Suppressor macrophage treated with lipopolysaccharide for 4 hours (primary cell): ENCODE measurements at places on chromosomes 7 and 10.
A peak's percentile ranks its signal among the peaks of the same experiment; 100 is the strongest.

DNA sequence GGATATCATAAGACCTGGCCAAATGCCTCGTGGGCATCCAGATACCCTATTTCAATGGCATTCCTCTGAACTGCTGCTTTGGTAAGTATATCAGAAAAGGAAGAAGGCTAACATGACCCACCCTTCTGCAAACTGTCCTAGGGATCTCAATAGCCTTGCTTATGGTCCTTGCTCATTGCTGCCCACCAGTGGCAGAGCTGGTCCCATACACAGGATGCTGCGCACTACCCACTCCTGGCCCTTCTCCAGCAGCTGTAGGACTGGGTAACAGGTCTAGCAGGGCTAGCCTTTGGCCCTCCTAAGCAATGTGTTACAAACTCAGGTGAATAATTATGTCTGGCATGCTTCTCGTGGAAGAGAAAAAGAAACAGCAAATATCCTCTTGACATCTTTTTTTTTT lies 72.5 kb downstream of the C10orf90 start:
- DNase-seq, result peak; percentile 30

DNA sequence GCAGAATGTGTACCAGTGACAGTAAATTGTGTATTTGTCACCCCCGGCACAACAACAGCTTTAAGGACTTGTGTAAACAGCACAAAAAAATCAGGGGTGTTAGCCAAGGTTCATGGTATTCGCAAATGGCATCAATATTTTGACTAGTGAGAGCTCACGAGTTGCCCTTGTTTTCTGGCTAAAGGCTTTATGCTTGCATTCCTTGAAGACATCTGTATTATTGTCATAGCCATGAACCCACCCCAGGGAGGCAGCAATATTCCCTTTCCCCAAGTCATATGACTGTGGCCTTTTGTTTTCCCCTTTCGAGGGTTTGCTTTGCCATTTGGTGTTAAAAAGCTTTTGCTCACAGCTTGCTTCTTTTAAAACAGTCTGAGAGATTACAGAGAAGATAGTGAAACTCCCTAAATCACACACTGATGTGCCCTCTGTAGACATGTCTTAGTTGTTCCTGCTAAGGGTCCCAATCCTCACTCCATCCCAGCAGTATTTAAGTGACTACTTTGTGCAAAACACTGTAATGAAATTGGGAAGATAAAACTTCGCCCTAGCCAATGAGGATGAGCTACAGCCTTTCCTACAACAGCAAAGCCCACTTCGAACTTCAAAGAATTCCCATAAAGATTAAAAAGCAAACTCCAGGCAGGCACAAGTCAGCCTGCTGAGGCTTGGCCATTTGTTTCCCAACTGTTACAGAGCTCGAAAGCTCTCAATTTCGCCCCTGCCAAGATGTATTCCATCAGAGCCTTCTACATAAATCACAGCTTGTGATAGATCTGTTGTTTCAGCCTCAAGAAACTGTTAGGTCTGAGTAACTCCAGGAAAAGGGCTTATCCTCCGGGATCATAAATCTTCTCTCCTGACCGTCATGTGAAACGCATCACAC lies 172.3 kb downstream of the ADAM12 start:
- no peak for DNase-seq

DNA sequence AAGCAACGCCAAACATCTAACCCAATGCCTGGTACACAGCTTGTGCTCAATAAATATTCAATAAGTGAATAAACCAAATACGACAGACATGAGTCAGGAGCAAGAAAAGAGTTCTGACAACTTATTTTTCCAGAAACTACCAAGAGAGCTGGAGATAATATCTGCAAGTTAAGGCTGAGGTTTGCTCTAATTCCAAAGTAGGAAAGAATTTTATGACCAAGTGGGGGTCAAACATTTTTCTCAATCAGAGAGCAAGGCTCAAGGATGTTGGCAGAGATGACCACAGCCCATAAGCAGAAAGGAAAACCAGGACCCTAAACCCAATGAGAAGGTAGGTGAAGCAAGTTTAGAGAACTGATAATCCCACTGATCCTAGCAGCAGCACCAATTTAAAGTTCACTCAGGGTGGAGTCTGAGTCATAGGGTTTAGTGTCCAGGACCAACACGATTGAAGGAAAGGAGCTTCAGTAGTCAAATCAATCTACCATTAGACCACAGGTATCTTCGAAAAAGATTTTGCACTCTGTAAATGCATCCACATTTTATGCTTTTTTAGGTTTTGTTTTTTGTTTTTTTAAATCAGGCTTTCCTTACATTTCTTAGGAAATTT lies 49.3 kb upstream of the KCNIP2 start:
- no peak for DNase-seq

DNA sequence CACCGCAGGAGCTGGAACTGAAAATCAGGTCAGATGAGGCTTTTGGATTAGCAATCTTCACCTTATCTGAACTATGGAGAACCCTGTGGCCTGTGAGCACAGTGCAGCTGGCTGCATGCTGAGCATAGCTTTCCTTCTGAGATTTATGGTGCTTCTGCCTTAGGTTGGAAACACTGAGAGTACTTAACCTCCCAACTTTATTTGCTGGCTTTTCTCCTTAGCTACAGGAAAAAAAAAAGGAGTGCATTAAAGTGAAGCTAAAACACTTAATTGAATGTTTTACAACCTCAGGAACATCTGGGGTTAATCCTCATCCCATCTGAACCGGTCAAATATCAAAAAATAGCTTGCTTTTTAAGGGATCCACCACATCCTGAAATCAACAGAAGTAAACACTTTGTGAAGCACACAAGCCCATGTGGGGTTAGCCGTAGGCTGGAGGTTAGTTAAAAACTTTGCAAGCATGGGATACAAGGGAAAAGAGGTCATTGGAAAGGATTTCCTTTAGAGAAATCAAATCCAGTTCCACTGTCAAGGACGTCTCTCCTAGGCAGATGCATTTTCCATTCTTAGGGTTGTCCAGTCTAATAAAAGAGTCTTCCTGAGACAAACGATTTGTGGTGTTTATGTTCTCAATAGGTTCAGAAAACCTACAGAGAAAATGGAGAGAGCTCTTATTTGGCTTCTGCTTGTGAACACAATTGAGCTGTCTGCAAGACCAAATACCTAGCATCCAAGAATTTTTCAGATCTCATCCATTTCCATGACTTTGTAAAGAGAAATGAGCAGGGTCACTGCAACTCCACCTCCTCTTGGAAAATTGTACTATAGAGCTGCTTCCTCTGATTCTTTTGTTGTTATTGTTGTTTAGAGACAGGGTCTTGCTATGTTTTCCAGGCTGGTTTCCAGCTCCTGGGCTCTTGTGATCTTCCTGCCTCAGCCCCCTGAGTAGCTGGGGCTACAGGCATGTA lies 470.4 kb upstream of the IGFBP3 start:
- no peak for DNase-seq

GRCh38 chr7:134737566-134738345 lies 41.7 kb upstream of the CALD1 start:
- DNase-seq, result peak; percentile 97

GRCh38 chr7:67863911-67864310 lies 867.3 kb downstream of the TYW1 start:
- DNase-seq, result no peak

- DNase-seq, result no peak
These were observed 124.8 kb upstream of the TMEM72 start for GRCh38 chr10:44786286-44786850.

GRCh38 chr10:20455774-20456173 lies 441.3 kb downstream of the NEBL start:
- no peak for DNase-seq

DNA sequence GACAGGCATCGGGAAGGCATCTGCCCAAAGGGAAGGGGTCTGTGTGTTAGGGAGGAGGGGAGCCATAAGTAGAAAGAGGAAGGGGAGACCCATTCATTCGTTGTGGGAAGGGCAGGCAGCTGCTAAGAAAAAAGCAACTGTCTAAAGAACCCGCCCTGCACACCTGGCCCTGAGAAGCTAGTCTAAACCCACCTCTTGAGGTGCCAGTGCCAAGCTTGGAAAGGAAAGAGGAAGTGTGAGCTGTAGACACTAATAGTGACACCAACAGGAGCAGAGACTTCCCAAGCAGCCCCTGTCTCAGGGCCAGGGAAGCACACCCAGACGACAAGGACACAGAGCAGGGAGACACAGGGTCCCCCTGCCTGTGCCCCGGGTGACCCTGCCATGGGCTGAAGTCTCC lies 40.8 kb upstream of the PRSS58 start:
- DNase-seq, result no peak

DNA sequence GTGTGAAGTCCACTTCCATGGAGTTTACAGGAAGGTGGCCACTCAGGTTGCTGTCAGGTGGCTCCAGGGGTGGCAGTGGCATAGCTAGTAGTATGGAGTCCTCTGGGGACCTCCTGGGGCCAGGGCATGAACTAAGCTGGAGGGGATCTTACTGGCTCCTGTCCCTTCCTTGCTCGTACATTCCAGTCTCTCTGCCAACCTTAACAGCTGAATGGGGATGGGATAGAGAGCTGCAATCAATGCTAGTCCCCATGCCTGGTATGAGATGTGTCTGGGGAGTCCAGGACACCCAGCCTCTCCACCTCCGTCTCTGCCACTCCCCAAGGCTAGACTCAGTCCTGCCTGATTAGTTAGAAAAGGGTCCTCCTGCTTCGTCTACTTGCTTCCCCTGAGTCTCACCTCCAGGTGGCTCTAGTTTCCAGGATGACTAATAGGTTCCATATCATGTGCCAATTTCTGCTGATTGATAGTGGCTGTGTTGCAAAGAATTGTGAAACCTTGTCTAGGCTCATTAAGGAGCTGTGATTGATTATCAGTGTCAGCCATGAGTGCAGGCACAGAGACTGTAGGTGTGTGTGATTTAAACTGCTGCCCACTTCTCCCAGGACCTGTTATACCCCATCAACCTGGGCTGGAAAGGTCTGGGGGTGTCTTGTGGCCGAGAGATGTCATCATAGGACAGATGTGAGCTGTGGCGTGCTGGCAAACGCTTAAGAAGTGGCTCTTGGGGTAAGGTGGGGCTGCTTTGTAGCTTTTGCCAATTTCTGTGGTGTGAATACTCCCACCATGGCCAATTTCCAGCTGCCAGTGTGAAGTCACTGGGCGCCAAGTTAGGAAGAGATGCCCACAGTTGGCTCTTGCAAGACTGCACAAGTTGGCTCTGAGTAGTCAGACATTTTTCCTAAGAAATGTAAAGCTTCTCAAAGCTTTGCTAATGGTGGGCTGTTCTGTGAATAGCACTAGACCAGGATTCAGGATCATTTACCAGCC lies 59.8 kb downstream of the COL13A1 start:
- no peak for DNase-seq

- no peak for DNase-seq
These were observed 22.0 kb upstream of the ELFN1 start for GRCh38 chr7:1647961-1648672.

GRCh38 chr7:156840134-156840533 lies 52.8 kb downstream of the LMBR1 start:
- no peak for DNase-seq

DNA sequence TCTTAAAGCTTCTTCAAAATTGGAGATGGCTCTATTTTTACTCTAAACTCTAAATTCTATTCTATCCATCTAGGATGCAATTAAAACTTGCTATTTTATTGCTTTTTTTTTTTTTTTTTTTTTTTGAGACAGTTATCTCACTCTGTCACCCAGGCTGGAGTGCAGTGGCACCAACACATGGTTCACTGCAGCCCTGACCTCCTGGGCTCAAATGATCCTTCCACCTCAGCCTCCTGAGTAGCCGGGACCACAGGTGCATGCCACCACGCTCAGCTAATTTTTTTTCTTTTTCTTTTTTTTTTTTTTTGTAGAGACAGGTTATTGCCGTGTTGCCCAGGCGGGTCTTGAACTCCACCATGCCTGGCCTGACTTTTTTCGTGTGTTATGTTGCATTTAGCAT lies 41.2 kb downstream of the DNAJC1 start:
- no peak for DNase-seq

- DNase-seq, result no peak
These were observed 10.7 kb downstream of the INPP5A start for GRCh38 chr10:132548106-132548823.

- no peak for DNase-seq
These were observed 200.6 kb downstream of the PTEN start for GRCh38 chr10:88063861-88064557.

GRCh38 chr10:121598263-121599249 lies at the start of gene FGFR2:
Gene FGFR2 (minus strand): TSS chr10:121598444. CDS start chr10:121593817, 4,627 bp downstream.
- peak; percentile 2 for DNase-seq

GRCh38 chr7:131188367-131189339 lies 139.0 kb upstream of the MKLN1 start:
- DNase-seq, result peak; percentile 95
